Femur (tissue), 1 donor: ENCODE measurements at places on chromosomes 3 and 15.
A peak's percentile ranks its signal among the peaks of the same experiment; 100 is the strongest.

- DNase-seq: no peak
Observed at GRCh38 chr3:6421666-6422445, 439.1 kb upstream of the GRM7 start.

- no peak for DNase-seq
Observed at GRCh38 chr3:98021830-98022560, 13.1 kb downstream of the GABRR3 start.

DNA sequence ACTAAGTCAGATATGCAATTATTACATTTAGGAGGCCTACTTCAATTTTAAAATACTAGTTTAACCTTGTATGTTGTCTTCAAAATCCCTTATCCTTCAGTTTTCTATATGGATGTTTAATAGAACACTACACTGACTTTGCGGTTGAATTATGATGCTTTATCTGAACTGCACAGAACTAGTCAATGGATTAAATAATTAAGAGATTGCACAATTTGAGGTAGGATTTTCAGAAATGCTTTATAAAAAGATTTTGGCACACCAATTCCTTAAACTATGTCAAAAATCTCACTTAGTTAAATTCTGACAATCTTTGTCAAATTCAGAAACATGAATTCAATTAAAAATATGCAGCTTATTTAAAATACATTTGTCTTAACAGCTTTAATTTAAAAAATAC, 28.1 kb downstream of the ATOSA start:
- DNase-seq: no peak

GRCh38 chr3:98793971-98794370, 30.8 kb downstream of the ST3GAL6 start:
- DNase-seq: no peak

- peak; percentile 45 for DNase-seq
Observed at GRCh38 chr3:61250784-61251173, 473 bp downstream of the FHIT start.

DNA sequence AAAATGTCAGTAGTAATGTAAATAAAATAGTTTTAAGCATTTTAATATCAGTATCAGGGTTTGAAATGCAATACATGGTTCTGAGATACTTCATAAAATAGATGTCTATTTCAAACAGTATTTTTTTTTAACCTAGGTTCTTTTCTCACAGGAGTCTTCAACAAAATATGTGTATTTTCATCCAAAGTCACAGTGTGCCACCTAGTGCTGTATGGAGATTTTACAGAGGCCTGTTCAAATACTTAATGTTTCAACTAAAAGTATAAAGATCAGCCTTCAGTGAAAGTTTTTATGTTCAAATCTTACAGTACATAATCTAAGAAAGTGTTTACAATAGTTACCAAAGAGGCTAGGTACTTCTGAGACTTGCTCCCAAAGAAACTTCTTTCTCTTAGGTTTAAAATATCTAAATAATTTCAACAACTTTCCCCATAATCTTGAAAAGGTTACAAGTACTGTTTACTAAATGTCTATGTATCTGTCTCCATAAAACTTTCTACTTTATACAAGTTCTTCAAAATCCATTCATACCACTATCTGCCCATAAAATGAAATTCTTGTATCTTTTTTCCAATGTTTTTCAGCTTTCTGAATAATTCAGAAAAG, 38.3 kb downstream of the SCAPER start:
- peak; percentile 24 for DNase-seq

DNA sequence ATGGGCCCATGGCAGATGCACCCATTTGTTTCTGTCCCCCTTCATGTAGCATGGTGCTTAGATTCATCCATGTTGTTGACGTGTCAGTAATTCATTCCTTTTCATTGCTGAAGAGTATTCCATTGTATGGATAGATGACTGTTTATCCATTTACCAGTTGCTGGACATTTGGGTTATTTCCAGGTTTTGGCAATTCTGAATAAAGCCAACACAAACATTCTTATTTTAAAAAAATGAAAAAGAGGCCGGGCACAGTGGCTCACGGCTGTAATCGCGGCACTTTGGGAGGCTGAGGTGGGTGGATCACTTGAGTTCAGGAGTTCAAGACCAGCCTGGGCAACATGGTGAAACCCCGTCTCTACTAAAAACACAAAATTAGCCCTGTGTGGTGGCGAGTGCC, 18.7 kb upstream of the TATDN2 start:
- no peak for DNase-seq

GRCh38 chr3:130473416-130473815, 43.6 kb upstream of the COL6A6 start:
- no peak for DNase-seq

- no peak for DNase-seq
Observed at GRCh38 chr3:68172039-68172438, 517.6 kb upstream of the SUCLG2 start.

DNA sequence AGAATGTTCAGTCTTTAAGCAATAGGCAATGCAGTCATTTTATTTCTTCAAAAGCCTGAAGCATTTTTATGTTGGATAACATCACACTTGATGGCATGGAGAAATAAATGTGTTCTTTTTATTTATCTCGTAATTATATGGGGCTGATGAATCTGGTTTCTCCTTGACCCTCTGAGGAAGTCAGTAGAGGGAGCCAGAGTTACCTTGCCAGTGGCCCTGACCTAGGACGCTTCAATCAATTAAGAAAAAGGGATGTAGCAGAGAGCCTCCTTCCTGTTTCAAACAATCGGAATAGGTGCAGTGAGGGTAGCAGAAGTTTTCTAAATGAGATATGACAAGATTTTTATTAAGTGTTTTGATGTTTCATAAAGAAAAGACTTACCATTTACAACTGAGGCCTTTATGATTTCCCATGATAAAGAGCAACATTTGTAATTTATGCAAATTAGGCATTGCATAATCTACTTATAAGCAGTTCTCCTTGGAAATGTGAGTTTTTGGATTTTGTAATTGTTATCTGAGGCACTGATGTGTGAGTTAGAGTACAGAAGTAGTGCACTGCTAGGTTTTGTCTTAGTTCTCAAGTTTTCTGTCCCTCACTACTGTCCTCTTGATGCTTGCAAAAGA, 129.1 kb downstream of the RAP2B start:
- no peak for DNase-seq

DNA sequence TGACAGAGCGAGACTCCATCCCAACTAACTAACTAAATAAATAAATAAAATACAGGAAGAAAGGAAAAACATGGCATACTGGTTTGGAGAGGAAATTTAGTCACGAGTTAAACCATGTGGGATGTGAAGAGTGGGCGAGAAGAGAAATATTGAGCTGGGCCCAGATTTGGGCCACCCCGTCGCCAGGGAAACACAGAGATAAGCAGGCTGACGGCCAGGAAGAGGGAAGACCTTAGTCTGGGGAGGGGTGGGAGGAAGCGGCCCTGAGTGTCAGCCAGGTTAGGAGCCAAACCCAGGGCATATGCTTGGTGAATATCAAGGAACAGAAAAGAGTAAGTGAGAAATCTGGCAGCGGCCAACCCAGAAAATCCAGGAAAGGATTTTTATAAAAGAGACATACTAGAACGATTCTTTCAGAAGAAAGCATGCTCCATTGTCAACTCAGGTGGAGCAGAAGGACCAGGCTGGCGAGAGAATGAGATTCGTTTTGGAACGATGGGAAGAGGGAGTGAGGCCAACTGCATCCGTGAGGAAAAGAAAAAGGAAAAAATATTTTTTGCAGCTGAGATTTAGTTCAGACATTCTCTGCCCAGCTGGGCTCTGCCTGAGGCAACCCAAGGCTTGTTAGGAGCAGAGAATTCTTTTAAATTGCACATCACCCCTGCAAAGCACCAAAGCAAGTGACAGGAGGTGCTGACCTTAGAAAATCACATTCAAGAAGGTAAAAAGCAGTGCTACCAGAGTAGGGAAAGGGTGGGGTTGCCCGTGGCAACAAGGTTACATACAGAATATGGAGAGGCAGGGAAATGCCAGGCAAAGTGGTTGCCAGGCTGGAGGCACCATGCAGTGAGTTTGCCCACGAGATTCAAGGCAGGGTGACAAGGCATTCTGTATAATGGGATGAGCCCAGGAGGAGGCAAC, 59.3 kb upstream of the RAD18 start:
- no peak for DNase-seq

GRCh38 chr15:70726753-70727152, 36.6 kb downstream of the UACA start:
- no peak for DNase-seq

- DNase-seq: peak; percentile 43
Observed at GRCh38 chr15:91302588-91303439, 202.8 kb downstream of the SV2B start.

GRCh38 chr3:54243056-54243931, 120.9 kb downstream of the CACNA2D3 start:
- DNase-seq: no peak

DNA sequence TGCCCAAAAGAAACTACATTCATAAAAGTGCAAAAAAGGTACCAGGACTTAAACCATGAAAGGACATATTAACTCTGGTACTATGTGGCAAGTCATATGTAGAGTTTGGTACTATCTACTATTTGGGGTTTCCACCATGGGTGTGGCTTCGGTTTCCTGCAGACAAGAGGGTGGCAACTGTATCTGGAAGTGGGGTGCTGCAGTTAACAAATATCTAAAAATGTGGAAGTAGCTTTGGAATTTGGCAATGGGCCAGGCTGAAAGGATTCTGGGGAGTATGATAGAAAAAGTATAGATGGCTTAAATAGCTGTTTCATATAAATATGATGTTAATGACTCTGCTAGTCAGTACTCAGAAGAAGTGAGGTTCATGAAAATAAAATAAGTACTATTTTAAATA, 44.0 kb downstream of the PLSCR2 start:
- no peak for DNase-seq
